ENCODE measurements at places on chromosomes 7 and 10. TPM values are rescaled to one million over a fixed set of nuclear protein-coding genes. Genes with fewer than 3 reads are reported as not detected.

- peak; percentile 85 for DNase-seq
These were observed 41.8 kb upstream of the GJD4 start for GRCh38 chr10:35563261-35563891.

- no peak for DNase-seq
These were observed 126.8 kb downstream of the RSU1 start for GRCh38 chr10:16690417-16690816.

- DNase-seq = peak; percentile 59
These were observed 62.2 kb downstream of the SAMD9 start for GRCh38 chr7:93055543-93056107.

- DNase-seq = no peak
These were observed 837.6 kb upstream of the GHITM start for GRCh38 chr10:83301732-83302131.

- no peak for DNase-seq
These were observed 13.1 kb upstream of the TRDMT1 start for GRCh38 chr10:17214526-17214925.

DNA sequence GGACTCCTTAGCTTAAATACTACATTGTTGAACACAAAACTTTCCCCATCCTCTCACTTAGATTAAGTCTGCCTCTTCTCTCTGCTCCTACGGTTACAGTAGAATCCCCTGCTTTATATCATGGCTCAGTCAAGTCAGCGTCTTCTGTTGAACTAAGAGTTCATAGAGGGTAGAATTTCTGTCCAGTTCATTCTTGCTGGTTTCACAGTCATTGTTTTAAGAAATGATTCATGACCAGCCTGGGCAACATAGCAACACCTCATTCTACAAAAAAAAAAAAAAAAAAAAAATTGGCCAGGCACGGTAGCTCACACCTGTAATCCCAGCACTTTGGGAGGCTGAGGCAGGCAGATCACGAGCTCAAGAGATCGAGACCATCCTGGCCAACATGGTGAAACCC, 3.7 kb upstream of the ZFYVE27 start:
- DNase-seq = no peak

DNA sequence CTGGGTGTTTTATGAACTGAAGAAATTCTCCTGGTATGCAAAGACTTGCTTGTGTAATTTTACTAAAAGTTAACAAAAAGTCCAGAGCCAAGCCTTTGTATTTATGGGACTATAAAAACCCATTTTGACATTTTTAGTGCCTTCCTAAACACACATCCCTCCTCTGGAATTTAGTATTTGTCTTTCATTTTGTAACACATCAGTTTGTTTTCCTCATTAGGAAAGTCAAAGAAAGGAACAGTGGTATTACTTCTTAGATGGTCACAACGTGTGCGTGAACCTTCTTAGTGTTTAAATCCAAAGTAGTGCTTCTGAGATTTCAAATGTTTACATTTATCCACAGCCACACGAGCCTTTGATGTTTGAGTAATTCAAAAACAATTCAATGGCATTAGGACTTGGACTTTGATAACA, 103.2 kb upstream of the TMEM106B start:
- no peak for DNase-seq

GRCh38 chr10:12322583-12323131, 26.7 kb upstream of the CAMK1D start:
- DNase-seq = no peak

DNA sequence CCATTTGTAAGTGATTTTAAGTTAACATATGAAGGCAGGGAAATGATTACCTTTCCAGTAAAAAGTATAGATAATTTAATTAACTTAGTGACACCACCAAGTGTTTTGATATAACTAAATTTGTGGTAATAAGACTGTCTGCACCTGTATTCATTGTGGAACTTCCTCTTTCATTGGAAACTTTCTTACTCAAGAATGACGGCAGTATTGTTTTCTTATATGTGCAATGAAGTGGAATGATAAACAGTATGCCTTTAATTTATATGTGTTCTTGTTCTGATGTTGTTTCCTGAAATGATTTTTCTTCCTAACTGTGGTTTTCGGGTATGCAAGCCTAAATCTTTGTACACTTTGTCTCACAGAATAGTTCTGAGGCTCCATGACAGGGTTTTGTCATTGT, 46.4 kb downstream of the CASD1 start:
- no peak for DNase-seq

- no peak for DNase-seq
These were observed 207.6 kb downstream of the SKIDA1 start for GRCh38 chr10:21317902-21318301.

GRCh38 chr10:86337121-86337601, 29.4 kb downstream of the GRID1 start:
- no peak for DNase-seq

GRCh38 chr10:43420369-43421200, 11.6 kb upstream of the HNRNPF start:
- DNase-seq = peak; percentile 93

DNA sequence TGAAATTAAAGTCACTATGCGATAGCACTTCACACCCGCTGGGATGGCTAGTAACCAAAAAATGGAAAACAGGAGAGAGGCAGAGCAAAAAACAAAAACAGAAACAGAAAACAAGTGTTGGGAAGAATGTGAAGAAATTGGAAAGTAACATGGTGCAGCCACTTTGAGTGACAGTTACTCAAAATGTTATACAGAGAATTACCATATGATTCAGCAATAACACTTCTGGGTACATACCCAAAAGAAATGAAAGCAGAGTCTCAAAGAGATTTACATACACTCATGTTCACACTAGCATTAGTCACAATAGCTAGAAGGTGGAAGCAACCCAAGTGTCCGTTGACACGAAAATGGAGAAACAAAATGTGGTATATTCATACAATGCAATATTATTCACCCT, 88.6 kb upstream of the KCNIP2 start:
- no peak for DNase-seq

DNA sequence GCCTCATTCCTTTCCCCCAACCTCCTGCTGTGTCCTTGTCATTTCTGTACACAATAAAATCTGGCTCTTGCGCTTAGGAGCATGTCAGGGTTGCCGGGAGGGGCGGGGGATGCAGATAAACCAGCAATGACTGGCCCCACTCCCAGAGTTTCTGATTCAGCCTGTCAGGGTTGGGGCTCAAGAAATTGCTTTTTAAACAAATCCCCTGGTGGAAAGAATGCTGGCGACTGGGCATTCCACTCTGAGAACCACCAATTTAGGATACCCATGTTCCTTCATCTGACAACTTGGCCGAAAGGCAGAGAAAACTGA, 376.4 kb downstream of the TCERG1L start:
- DNase-seq = peak; percentile 50

The OPALIN gene
- total RNA-seq = not detected

The AFAP1L2 gene
- 2.0 TPM for total RNA-seq

The HOXA3 gene
- not detected for total RNA-seq

The TLX1 gene
- 0.11 TPM for total RNA-seq

The RPEL1 gene
- total RNA-seq = not detected

The BNIP3 gene
- total RNA-seq = 129 TPM

The BUD23 gene
- 39.3 TPM for total RNA-seq

The CPA2 gene
- not detected for total RNA-seq

The SLIT1 gene
- total RNA-seq = 0.28 TPM

The MNX1 gene
- 1.2 TPM for total RNA-seq

The SAP25 gene
- total RNA-seq = 1.3 TPM

The CYP2C8 gene
- total RNA-seq = 0.70 TPM

The TMEM273 gene
- total RNA-seq = not detected

The OR2AE1 gene
- total RNA-seq = not detected

The NUDT13 gene
- 1.3 TPM for total RNA-seq

The ENTPD1 gene
- 0.92 TPM for total RNA-seq

The IGFBP3 gene
- 5.6 TPM for total RNA-seq

The KLLN gene
- 0.10 TPM for total RNA-seq

Measured in H7 (cell line).